ENCODE measurements at places on chromosomes 3 and 15.

DNA sequence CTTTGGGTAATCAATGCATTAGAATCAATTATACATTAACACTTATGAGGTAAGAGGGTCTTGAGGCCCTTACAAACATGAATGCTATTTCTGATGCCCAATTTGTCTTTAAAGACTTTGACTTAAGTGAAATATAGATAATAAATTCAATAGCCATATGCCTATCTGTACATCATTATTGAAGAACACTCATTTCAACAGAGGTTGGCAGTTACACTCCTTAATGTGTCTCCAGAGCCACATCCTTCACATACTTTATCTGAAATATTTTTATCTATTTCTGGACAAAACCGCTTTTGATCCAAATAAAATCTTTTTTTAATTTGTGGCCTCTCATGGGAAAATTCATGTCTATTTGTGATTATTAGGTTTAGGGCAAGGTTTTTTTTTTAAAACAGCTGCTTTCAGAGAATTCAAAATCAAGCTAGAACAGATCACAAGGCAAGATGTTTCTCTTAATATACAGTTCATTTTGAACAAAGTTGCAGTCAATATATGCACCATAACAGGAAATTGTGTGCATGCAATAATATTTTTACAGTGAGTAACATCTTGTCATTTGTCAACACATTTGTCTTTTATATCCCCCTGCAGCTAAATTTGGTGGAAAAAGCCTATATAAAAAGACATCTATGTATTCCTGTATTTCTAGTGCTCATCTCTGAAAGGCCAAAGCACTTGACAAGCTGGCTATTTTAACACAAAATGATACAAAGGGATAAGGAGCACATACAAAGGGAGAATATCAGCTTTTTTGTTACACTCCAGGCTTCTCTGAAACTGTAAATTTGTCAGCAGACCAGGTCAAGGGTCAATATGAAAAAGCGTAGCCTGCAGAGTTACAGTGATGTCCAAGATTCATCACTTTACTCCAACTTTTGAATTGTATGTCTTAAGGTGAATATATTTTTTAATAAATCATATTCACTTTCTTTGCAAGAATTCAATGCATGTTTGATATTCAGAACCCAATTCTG is 146.2 kb upstream of the DPH6 start:
- no peak for DNase-seq

DNA sequence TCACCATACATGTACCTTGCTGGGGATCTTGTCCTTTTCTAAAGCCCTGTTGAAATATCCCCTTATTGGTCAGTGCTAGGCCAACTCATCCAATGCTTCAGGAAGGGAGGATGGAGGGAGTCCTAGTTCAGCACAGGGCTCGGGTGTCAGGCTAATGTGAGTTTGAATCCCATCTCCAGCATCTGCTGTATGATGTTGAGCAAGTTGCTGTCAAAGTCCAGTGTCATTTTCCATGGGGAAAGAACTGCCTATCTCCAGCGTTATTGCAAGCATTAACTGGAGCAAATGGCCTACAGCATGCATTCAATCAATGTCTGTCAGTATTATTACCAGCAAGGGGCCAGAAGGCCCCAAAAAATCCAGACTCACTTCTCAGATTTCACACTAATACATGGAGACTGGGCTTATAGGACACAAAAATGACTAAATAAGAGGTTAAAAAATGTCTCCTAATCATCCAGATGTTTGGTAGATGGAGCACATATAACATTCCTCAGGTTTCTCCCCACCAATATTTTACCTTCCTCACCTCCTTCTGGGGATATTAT is 40.8 kb downstream of the SRGAP3 start:
- no peak for DNase-seq

DNA sequence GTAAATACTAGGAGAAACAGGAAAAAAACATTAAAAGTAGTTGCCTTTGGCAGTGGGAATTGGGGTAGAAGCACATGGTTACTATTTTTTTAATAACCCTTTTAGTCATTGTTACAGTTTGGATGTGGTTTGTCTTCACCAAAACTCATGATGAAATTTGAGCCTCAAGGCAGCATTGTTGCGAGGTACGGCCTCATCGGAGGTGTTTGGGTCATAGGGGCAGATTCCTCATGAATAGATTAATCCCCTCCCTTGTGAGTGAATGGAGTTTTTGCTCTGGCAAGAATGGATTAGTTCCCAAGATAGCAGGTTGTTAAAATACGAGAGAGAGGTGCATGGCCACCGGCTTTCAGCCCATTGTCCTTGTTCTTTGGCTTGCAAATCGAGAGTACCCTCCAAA is 92.6 kb downstream of the LEKR1 start:
- no peak for DNase-seq

DNA sequence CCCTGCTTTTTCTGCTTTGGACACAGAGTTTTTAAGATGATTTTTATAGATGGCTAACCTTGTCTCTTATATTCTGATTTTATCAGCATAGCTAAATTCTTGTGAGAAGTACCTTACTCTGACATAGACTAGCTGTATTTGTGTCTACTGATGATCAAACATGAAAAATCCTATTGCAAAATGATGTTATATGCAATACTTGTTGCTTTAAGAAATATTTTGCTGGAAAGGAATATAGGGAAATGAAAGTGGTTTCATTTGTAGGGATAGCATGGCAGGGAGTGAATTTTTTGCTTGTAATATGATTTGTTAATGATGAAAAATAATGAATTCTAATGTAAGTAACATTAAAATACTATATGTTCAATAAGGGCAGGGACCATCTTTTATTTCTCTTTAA is 35.9 kb downstream of the CFAP91 start:
- DNase-seq: no peak

GRCh38 chr3:107976202-107976800 is 114.5 kb downstream of the CD47 start:
- DNase-seq: no peak

DNA sequence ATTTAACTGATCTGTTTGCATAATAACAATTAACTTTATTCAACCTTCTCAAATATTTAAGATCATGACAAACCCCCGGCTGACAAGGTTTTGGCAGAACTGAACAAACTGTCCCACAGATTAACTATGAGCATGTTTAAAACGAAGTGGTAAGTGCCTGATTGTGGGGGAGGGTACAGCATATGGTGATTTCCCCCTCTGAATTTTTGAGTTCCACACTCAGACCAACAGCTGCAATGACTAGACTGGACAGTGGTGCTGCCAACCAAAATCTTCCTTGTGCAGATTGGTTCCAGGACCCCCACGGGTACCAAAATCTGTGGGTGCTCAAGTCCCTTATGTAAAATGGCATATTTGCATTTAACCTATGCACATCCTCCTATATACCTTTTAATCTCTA is 449.5 kb downstream of the SHQ1 start:
- no peak for DNase-seq

DNA sequence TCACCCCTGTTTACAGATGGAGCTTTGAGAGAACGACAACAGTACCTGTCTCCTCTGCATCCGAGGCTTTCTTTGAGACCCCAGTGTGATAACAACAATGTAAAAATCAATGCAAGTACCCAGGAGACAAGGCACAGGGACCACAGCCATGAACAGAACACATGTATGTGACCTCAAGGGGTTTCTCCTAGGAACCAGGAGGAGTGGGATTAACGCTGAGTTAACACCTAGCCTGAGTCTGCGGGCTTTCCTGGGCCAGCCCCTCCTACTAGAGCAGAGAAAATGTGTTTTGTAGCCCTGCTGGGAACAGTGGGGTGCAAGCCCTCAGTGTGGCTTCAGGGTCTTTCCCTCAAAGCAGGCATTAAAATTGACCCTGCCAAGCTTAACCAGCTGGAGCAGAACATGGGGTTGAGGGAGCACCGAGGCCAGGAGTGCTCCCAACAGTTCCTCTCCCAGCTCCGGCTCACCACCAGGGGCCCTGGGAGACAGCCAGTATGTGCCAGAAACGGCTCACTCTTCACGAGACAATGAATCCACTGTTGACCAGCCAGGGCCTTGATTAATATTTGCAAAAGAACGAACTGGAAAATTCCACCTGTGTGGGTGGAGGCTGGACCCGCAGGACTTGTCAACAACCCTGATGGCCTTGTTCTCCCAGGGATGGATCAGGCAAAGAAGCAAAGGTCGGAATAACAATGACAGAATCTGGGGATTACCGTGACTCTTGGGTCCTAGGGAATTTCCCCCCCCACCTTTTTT is 3.6 kb downstream of the CHDH start:
- DNase-seq: peak; percentile 22

- peak; percentile 56 for DNase-seq
These were observed 62.1 kb downstream of the CAPN7 start for GRCh38 chr3:15268033-15268631.

DNA sequence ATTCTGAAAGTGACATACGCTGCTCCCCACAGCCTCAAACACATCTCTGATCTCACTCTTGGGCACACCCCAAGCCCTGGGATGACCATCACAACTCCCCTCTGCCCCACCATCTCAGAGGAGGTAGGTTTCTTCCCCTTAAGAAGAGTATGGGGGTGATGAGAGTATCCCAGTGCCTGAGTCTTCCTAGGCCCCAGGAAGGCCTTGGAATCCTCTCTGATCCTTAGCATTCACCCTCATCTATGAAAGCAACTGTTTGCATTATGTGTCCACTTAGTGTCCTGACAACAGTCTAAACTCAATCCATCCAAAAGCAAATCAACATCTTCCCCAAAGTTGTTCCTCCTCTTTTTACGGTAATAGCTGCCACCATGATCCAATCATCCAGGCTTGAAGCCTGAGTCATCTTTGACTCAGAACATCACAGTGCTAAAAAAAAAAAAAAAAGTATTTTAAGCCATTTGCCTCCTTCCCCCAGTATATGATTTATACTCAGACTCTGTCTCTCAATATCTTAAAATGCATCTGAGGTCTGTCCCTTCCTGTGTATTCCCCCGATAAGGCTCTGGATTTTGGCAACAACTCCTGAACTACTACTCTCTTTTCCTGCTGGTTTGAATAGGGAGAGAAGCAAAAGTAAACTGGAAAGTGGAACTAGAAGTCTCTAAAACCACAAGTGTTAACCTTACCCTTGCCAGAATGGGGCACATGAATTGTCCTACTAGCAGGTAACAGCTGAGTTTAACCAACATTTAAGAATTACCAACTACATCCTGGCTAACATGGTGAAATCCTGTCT is 22.5 kb downstream of the POPDC2 start:
- no peak for DNase-seq

- DNase-seq: peak; percentile 5
These were observed 8.4 kb upstream of the ANP32A start for GRCh38 chr15:68829068-68829467.

DNA sequence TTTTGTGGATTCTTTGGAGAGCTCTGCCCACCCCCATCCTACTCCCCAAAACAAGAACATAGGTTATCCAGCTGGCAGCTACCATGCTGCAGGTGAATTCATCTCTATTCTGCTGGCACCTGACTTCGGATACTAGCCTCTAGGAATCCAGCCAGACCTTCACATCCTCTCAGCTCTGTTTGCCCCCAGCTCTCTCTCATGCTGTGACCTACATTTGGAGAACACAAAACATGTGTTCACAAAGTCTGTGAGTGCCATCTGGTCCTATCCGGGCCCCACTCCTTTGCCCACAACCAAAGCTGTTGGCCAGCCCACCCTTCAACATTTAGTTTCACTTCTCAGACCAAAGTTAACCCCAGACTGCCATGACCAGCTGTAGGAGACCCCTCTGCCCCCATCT is 89.4 kb upstream of the C3orf80 start:
- DNase-seq: no peak

- no peak for DNase-seq
These were observed 4.6 kb downstream of the TADA3 start for GRCh38 chr3:9787714-9788113.

GRCh38 chr3:192884777-192885773 is 32.6 kb downstream of the MB21D2 start:
- no peak for DNase-seq

DNA sequence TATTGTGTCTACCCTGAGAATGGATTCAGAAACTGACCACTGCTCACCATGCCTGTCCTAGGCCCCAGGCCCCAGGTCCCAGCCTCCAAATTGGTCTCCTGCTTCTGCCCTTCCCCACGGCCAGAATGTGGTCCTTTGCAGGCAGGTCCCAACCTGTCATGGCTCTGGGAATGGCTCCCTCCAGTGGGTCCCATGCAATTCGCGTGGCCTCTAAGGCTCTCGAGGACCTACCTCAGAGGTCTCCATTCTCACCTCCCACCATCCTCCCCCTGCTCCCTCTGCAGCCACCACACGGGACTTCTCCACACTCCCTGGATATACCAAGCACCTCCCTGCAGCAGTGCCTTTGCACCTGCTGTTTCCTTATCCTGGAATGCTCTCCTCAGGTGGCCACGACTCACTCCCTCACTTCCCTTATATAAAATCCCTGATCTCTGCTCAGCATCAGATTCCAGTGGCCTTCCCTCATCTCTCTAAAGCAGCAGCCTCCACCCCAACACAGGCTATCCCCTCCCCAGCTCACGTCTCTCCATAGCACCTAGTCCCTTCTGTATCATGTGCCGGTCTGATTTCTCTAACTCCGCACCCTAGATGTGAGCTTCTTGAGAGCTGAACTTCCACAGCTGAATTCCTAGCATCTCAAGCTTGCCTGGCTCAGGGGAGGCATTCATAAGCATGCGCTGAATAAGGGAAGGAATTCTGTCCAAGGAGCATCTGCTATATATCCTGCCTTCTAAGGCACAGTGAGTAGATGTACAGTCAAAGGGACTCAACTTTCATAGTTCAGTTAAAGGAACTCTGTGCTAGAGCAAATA is 56.9 kb downstream of the ARRDC4 start:
- no peak for DNase-seq

- DNase-seq: peak; percentile 69
These were observed 81.6 kb downstream of the HERC1 start for GRCh38 chr15:63752075-63752684.

- DNase-seq: no peak
These were observed 52.8 kb upstream of the UTS2B start for GRCh38 chr3:191383124-191383523.

- no peak for DNase-seq
These were observed 101.8 kb downstream of the NFKBIZ start for GRCh38 chr3:101950985-101951733.

DNA sequence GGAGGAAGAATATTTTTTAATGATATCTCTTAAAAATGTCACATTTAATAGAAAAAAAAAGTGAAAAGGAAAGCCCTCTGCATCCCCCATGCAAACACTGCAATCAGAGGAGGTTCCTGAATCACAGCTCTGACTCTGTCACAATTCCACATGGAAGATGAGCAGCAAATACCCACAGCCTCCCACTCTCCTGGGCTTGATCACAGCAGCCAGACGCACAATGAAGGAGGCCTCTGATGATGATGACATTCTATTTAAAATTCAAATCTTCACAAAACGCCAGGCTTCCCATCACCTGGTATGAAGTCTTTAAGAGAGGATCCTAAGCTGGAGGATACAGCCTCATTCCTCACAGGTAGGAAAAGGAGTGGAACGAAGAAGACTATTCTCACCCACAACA is 9.1 kb upstream of the DIS3L start:
- no peak for DNase-seq

- DNase-seq: no peak
These were observed 181.6 kb upstream of the RORA start for GRCh38 chr15:61410662-61411061.

- DNase-seq: no peak
These were observed 39.5 kb downstream of the ANP32A start for GRCh38 chr15:68781217-68781616.

- no peak for DNase-seq
These were observed 44.8 kb downstream of the STRIT1 start for GRCh38 chr3:155248531-155249187.

Data from COR-L47 (cell line).